Coronary artery (tissue), 2 donors: ENCODE measurements at places on chromosomes 3 and 15.

DNA sequence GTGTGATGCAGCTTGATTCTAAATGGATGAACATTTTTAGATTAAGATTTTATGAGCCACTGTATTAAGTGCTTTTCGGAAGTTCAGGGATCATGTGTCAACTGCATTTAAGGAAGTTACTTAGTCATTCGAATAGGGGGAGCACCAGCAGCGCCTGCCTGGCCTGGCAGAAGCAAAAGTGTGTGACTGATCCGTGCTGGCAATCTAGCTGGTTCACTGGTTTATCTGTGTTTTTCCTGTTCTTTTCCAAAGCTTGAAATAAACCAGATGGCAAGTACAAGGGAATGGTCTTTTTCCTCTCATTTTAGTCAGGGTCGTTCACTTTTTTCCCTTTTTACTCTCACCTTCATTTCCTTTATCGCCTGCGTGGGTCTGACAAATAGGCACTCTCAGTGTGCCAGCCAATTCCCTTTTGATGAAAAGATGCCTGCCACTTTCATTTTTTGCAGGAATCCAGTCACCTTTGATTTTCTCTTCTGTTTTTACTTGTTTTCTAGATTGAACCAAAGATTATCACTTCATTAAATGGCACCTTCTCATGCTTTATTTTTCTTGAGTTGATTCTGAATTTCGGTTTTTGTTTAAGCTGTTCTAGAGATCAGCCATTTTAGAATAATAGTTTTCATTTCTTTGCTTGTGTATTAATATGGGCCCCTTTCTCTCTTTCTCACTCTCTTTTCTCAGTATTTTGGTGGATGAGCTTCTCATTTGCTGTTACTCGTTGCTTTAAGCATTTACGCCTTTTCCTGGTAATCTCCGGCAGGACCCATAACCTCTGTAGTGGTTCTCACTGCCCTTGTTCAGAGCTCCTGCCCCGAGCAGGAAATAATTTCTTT is 2.8 kb downstream of the ABHD2 start:
- DNase-seq = peak; percentile 86

DNA sequence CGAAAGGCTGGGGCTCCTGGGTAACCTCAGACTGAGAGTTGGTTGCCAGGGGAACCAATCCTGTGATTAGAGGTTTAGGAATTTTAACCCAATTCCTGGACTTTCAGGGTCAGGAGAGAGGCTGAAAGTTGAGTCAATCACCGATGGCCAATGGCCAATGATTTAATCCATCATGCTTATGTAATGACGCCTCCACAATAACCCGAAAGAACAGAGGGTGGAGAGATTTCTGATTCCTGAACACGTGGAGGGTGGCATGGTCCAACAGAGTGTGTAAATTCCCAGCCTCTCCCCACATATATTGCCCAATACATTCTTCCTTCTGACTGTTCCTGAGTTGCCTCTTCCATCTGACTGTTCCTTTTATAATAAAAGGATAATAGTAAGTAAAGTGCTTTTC is 137.2 kb upstream of the CBLB start:
- no peak for DNase-seq

DNA sequence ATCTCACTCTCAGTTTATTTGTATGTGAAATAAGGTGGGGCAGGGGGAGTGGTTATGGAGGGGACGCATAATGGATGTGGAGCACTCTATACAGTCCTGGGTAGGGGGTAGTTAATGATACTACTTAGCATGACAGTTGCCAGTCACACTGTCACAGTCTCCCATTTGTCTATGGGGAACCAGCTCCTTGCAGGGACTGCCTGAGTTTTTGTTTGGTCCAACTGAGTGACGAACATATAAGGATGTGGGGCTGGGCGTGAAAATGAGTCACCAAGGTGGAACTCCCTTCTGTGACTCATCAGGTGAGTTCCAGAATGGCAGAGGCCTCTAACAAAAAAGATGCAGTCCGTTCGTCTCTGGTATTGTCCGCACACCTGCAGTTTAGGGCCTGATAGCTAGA is 235.3 kb upstream of the ST8SIA2 start:
- no peak for DNase-seq

- peak; percentile 90 for DNase-seq
Measured at GRCh38 chr3:111859061-111859973, at the start of gene PHLDB2. Gene PHLDB2, plus strand, starts transcription at chr3:111859265. Its CDS starts 24,813 bp downstream, at chr3:111884078.

DNA sequence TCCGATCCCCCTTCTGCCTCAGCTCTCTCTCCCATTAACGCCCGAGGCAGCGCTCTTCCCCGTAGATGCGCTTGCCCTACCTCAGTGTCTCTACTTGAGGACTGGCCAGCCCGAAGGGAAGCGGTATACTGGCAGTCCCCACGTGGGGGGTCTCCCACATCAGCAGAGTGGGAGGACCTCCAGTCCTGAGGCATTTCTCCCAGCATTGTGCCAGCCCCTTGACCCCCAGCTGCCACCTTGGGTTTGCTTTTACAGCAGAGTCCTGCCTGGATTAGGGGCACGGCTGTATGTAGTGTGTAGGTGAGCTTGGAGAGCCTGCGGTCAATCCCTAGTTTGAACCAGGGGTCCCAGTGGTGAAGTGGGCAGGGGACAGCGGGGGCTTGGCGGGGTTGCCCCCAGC is 767 bp downstream of the SEMA3F start:
- no peak for DNase-seq

GRCh38 chr15:98444138-98444537 is 204.2 kb upstream of the IGF1R start:
- no peak for DNase-seq

GRCh38 chr15:59991834-59992233 is 12.3 kb upstream of the FOXB1 start:
- DNase-seq = no peak

GRCh38 chr3:30621576-30621975 is 15.2 kb downstream of the TGFBR2 start:
- no peak for DNase-seq

GRCh38 chr3:190734490-190734889 is 128.0 kb downstream of the GMNC start:
- DNase-seq = no peak

GRCh38 chr15:69484837-69485236 is 32.2 kb downstream of the RPLP1 start:
- DNase-seq = peak; percentile 40

GRCh38 chr3:19652336-19652735 is 281.7 kb downstream of the EFHB start:
- DNase-seq = no peak

- DNase-seq = no peak
Measured at GRCh38 chr3:125191730-125192129, 20.8 kb downstream of the SLC12A8 start.

DNA sequence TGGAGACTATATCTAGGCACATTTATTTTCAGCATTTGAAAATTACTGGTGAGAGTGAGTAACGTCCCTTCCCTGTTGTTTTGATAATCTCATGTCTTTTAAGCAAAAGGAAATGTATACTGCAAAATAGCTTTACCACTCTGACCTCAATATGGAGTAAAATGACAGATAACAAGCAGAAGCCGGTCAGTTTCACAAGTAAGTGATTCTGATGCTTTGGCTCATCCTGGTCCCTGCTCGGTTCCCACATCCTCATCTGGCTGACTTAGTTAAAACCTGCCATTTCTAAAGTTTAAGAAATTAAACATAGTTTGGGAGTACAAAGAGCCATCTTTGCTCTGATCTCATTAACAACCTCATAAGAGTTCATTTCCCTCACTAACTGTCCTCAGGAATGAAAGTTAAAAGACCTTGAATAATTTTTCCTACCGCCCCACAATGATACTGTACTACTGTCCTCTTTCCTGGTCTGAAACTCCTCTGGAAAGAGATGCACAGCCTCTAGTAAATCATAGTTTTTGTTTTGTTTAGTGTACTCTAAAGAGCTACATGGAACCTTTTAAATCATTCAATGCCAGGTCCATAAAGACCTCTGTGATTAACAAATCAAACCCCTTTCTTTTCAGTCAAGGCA is 72.3 kb upstream of the ICE2 start:
- DNase-seq = no peak

- DNase-seq = no peak
Measured at GRCh38 chr15:61584410-61584809, 355.3 kb upstream of the RORA start.

DNA sequence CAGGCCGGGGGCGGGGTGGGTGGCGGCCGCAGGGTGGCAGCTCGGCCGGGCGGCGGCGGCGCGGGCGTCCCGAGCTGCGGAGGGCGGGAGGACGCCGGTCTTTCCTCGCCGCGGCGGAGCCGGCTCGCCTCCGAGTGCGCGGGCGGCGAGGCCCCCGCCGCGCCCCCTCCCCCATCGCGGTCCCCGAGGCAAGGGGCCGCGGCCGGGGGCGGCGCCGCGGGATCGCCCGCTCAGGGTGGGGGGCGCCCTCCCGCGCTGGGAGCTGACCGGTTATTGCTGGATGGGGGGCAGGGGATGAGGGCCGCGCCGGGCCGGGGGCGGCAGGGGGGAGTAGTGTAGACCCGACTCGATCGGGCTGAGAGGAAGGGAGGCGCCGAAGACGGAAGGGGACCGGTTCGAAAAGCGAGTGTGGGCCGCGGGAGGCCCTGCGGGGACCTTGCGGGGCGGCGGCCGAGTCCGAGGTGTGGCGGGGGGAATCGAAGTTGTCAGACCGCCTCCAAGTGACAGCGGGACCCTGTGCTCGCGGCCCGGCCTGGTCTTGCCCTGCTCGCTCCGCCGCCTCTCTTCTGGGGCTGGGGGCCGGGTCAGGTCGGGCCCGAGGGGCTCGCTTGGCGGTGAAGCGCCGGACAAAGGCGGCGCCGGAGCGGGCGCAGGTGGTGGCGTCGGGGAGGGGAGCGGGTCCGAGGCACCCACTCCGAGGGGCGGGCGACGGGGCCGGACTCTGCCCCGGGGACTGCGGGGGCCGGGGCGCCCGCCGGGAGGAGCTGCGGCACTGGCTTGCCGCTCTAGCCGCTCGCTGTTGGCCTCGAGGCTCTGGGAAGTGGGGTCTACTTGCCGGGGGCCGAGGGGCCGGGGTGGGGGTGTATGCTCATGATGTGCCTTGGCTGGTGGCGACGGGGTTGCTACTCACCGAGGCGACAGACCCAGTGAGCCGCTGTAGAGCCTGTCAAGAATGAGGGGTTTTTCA is 1.1 kb downstream of the BAHD1 start:
- no peak for DNase-seq

DNA sequence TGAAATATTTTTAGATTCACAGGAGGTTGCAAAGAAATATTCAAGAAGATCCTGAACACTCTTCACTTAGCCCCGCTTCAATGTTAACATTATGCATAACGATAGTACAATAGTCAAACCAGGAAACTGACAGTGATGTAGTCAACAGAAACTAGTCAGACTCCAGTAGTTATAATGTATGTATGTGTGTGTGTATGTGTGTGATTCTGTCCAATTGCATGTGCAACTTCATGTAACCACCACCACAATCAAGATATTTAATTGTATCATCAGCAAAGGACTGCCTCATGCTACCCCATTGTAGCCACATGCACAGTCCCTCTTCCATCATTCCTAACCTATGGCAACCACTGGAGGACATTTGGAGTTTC is 77.9 kb downstream of the APBA2 start:
- DNase-seq = no peak

DNA sequence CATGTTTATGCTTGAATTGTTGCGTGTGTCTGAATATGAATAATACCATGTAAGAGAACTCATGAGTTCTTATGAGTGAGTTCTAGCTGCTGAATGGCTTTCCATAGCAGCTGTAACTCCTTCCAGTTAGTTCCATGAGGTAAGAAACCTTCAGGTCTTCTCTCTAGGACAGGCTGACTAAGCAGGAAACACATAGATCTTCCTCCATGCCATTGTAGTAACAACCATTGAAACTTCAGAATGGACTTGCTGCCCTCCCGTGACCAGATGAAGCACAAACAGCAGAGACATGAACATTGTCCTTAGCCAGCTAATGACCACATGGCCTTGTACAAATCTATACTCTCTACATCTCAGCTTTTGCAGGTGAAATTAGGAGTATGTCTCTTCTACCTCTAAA is 200.0 kb downstream of the ZNF385D start:
- no peak for DNase-seq

DNA sequence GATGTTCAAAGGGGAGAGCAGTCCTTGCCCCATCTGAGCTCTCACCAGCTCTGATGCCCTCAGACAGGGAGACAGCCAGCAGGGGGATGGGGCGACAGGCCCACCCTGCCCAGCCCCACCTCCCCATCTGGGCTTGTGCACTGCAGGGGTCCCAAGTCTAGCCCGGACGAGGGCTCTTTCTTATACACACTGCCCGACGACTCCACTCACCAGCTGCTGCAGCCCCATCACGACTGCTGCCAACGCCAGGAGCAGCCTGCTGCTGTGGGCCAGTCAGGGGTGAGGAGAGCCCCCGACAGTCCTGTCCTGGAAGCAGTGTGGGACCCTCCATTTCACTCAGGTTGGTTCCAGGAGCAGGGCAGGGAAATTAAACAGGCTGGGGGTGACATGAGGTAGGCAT is 73.9 kb downstream of the BOC start:
- DNase-seq = no peak

GRCh38 chr15:59200560-59200959 is 6.1 kb upstream of the LDHAL6B start:
- DNase-seq = no peak

DNA sequence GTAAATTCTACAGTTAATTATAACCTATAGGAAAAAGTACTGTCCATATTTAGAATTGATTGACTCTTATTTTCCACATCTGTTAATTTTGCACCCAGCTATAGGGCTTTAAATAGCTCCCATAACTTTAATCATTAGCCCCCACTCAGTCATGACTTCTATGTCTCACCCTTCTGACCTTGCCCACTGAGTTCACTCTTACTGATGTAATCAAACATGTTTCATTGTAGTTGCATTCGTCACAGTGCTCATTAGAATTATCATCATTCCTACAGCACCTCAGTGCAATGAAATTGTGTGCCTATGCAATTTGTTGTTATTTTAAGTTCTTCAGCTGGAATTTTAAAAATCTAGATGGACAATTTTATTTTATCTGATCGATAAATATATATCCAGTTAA is 151.4 kb downstream of the TIGIT start:
- DNase-seq = no peak

GRCh38 chr3:139281522-139282196 is 62.2 kb upstream of the MRPS22 start:
- DNase-seq = no peak

DNA sequence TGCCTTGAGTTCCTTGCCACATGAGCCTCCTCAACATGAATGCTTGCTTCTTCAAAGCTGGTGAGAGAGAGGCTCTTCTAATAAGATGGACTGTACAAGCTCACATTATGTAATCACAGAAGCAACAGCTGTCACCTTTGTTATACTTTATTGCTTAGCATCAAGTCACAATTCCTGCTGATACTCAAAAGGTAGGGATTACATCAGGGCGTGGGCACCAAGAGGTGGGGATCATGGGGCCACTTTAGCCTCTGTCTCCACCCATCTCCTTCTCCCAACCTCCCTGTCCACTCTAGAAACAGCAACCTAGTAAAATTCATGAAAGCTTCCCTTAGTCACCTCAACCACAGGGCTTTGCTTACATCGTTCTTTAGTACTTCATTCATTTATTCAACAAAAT is 95.9 kb downstream of the FAM43A start:
- no peak for DNase-seq

DNA sequence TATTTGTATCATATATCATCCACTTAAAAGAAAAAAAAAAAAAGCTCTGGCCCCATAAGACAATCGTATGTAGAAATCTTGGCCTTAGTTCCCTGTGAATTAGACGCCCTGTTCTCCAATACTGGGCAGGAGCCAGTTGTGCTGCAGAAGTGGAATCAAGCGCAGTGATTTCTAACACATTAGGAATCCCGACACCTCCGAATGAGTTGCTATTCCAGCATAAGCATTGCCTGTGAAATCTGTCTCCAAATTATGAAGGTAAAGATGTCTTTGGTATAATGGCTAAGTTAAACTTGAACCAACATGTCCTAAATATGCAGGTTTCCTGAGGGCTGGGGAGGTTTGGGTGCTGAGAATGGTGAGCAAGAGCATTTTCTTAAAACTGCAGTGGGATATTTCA is 199.4 kb upstream of the ARRDC4 start:
- no peak for DNase-seq

GRCh38 chr15:36344887-36345286 is 234.5 kb upstream of the CDIN1 start:
- no peak for DNase-seq
